ENCODE measurements at places on chromosomes 16 and 17.

DNA sequence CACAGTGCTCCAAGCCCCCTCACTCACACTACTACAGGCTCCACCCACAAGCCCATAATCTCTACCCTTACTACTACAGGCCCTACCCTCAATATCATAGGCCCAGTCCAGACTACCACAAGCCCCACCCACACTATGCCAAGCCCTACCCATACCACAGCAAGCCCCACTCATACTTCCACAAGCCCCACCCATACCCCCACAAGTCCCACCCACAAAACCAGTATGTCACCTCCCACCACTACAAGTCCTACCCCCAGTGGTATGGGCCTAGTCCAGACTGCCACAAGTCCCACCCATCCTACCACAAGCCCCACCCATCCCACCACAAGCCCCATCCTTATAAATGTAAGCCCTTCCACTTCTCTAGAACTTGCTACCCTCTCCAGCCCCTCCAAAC lies 13.8 kb downstream of the RIPOR1 start:
- DNase-seq, result peak; percentile 75

- no peak for DNase-seq
Measured at GRCh38 chr16:85845266-85845665, 45.8 kb downstream of the COX4I1 start.

DNA sequence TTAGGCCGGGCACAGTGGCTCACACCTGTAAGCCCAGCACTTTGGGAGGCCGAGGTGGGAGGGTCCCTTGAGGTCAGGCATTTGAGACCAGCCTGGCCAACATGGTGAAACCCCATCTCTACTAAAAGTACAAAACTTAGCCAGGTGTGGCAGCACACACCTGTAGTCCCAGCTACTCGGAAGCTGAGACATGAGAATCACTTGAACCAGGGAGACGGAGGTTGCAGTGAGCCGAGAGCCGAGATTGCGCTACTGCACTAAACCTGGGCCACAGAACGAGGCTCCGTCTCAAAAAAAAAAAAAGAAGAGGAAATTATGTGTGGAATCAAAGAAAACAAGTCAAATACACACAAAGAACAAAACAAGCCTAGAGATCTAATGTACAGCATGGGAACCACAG lies 16.1 kb upstream of the MPRIP start:
- DNase-seq, result no peak

DNA sequence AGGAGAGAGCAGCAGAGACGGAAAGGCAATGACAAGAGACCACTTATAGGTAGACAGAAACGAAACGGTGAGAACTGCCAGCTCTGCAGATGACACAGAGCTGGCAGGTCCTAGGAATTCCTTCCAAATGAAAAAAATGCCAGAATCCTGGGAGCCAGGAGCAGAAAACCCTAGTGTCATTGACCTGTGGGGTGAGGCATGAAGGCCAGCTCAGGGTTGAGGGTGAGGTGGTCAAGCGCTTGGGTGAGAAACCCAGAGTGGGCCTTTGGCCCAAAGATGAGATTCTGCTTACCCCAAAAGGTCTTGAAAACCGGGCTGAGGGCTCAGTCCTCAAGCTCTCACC lies 9.2 kb downstream of the HIC1 start:
- no peak for DNase-seq

- no peak for DNase-seq
Measured at GRCh38 chr17:17445925-17446665, 30.7 kb upstream of the MED9 start.

DNA sequence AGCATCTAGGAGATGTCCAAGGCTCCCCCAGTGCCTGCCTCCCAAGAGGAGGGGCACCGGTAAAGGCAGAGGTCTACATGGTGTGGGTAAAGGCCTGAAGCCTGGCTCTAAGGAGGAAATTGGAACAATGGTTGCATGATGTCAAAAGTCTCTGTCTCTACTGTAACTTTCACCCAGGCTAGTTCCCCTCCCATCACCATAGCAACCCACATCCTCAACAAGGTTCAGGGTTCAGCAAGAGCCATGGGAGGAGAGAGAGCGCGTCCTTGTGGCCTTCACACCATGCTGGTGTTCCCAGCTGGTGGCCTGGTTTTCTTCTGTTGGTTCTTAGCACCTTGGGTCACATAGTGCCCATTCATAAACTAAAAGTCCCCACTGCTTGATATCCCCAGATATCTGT lies 196.7 kb upstream of the CDH5 start:
- DNase-seq, result no peak

DNA sequence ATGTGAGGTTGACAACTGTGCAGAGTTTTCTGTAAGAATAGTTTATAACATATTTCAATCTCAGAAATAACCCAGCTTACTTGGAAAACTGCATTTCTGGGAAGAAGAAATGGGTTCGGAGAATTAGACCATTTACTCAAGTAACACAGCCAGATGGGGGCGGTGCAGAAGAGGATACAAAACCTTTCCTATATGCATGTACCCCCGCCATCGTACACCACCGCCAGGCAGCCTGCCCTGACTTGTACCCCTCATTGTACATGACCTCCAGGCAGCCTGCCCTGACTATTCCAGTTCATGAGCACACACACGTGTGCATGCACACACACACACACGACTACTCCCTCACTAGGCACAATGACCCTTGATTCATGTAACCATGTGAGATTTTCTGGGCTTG lies 154.0 kb downstream of the C16orf78 start:
- DNase-seq, result no peak

DNA sequence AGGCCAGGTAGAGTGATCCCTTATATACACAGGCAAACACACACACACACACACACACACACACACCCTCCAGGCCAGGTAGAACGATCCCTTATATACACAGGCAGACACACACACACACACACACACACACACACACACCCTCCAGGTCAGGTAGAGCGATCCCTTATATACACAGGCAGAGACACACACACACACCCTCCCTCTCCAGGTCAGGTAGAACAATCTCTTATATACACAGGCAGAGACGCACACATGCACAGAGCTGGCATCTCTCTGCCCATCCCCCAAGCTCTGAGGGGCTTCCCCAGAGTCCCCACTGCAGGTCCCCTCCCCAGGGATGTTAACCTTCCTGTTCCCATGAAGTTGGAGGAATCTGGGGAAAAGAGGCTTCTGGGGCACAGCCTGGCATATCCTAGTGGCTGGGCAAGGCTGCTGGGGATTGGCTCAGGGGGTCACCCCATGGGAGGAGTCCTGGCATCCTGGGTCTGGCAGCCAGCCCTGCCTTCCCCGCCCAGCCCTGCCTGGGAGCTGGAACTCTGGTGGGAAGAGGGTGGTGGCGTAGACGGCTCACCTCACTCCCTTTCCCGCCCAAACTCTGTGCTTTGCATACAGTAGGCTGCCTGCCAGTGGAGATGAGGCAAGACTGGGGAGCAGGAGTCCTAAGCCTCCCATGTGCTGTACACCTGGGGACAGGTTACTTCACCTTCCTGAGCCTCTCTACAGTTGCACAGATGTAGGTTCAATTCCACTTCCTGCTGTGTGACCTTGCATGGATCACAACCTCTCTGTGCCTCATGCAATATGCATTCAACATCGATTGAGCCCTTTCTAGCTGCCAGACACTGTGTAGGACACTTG lies 41.8 kb downstream of the TEKT5 start:
- no peak for DNase-seq

DNA sequence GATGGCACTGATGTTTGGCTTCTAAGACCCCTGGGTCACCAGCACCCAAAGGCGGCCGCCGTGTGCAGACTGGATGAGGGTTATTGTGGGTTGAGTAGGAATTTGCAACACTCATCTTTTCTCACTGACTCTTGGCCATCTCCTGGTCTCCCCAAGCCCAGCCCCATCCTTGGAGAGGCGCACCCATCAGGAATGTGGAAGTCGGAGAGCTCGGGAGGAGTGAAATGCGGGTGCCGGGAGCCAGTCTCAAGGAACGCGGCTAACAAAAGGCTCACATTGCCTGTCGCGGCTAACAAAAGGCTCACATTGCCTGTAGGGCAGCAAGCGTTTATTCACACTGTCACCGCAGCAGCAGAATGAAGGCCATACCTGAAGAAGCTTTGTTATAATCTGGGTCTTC lies 248.6 kb downstream of the FOXL1 start:
- DNase-seq, result no peak

DNA sequence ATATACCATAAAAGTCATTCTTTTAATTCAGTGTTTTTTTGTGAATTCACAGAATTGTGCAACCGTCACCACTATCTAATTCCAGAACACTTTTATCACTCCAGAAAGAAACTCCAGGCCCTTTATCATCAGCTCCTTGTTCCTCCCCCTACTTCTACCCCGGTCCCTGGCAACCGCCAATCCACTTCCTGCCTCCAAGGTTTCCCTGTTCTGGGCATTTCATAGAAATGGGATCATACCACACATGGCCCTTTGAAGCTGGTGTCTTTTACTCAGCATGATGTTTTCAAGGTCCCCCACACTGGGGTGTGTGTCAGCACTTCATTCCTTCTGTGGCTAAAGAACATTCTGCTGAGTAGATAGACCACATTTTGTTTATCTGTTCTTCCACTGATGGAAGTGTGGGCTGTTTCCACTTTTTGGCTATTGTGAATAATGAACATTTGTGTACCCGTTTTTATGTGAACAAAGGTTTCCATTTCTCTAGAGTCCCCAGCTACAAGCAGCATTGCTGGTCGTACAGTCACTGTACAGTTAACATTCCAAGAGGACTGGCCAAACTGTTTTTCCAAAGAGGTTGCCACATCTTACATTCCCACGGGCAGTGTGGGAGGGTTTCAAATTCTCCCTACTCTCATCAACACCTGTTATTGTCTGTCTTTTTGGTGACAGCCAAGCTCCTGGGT lies 75.8 kb upstream of the ZNF469 start:
- DNase-seq, result no peak
